ENCODE measurements at places on chromosomes 1 and 21.

GRCh38 chr1:52520148-52520547 lies 32.7 kb downstream of the TUT4 start:
- DNase-seq = no peak

DNA sequence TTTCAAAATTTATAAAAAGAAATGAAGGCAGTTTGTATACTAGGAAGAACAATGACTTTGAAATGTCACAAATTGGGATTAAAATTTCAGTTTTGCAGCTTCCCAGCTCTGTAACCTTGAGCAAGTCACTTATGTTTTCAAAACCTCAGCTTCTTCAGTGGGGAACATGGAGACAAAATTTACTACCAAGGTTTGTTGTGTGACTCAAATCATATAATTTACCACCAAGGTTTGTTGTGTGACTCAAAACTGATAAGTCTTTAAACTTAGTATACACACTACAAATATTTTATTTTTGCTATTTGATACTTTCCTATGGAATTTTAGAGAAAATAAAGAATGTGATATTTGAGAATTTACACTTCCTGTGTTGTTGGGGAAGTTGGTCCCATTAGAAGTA lies 219.9 kb downstream of the KCTD3 start:
- DNase-seq = no peak

GRCh38 chr1:91754816-91755580 lies 131.0 kb downstream of the TGFBR3 start:
- no peak for DNase-seq

DNA sequence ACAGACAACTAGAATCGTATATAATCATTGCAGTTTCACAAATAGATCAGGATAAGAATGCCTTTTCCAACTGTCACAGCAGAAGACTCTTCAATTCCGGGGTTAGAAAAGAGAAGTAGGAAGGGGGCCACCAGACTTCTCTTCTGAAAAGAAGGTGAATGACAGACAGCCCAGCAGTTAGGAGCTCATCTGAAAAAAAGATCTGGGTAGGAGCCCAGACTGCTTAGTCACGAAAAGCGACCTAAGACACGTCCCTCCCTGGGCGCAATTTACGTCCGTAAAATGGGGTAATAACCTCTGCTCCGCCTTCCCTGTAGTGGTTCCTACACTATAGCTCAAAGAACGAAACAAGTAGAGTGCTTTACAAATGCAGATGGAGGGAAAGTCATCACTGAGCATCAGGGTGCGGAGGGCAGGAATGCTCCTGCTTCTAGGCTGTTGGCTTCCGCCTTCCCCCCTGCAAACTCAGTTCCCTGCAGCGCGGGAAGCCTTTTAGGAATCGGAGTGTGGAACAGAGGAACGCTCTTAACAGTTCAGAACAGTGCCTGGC lies 582 bp downstream of the ORC1 start:
- peak; percentile 41 for DNase-seq

DNA sequence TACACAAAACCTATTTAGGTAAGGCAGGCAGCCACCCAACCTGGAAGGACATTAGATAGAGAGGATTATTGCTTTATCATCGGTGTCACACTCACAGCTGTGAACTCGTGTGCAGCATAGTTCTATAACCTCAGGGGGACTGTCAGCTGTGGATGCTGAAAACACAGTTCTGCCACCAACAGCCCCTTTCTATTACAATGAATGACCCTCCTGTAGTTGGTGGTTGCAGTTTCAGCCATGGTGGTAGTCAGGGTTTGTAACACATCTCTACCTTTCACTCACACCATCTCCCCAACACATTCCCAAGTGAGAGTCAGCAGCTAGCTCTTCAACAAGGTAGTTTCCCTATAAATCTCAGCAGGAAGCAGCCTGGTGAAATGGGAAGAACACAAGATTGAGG lies 136.8 kb downstream of the ZC3H11B start:
- no peak for DNase-seq

- DNase-seq = no peak
These were observed 83.5 kb downstream of the NDUFS5 start for GRCh38 chr1:39109644-39110043.

- no peak for DNase-seq
These were observed 14.7 kb upstream of the MYSM1 start for GRCh38 chr1:58714544-58714943.

DNA sequence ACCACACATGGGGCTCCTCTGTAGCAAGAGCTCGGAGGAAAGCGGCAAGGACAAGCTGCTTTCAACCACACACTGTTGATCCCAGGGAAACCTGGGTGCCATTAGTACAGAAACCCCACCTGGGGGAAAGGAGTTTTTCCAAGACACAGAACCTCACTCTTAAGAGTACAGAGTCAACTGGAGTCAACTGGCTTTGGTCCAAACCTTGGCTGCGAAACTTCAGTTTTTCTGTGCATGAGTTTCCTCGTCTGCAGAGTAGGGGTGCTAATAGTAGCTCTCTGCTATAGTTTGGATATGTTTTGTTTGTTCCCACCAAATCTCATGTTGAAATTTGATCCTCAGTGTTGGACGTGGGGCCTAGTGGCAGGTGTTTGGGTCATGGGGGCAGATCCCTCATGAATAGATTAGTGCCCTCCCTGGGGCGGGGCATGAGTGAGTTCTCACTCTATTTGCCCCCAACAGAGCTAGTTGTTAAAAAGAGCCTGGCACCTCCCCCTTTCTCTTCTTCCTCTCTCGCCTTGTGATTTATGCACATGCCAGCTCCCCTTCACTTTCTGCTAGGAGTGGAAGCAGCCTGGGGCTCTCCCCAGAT lies 161.1 kb downstream of the PIGK start:
- DNase-seq = no peak

DNA sequence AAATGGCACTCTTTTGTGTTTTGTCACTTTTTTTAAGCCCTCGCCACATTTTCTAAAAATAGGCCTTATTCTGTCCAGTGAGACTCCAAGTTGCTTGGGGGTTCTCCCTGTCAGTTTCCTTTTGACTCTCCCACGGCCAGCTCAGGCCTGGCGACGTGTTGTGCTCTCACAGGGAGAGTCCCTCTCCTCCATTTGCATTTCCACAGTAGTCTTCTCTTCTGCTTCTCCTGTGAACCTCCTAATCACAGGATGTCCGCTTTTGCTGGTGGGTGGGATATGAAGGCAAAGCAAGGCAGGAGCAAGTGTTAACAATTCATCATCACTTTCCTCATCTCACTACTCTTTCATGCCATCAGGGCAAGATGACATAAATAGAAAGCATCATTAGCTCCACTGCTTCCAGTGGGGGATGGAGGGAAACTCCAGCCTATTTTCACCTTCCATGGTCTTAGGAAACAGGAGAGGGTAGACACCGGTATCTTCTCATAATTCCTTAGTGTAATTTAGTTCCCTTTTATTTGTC lies 99.8 kb downstream of the INTS7 start:
- DNase-seq = no peak

DNA sequence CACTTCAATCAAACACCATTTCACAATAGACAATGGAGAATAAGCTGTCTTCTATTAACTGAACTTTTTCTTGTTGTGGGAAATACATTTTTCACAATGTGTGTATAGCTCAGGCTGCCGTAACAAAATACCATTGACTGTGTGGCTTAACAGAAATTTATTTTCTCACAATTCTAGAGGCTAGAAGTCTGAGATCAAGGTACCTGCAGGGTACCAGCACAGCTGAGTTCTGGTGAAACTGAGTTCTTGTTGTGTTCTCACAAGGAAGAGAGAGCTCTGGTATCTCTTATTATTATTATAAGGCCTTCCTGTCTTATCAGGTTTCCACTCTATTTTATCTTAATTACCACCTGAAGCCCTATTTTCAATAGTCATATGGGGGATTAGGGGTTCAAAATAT lies 15.4 kb downstream of the ST7L start:
- DNase-seq = no peak

GRCh38 chr1:166391279-166392066 lies 224.7 kb upstream of the FAM78B start:
- no peak for DNase-seq

- DNase-seq = no peak
These were observed 271.1 kb upstream of the C1orf105 start for GRCh38 chr1:172149346-172149745.

DNA sequence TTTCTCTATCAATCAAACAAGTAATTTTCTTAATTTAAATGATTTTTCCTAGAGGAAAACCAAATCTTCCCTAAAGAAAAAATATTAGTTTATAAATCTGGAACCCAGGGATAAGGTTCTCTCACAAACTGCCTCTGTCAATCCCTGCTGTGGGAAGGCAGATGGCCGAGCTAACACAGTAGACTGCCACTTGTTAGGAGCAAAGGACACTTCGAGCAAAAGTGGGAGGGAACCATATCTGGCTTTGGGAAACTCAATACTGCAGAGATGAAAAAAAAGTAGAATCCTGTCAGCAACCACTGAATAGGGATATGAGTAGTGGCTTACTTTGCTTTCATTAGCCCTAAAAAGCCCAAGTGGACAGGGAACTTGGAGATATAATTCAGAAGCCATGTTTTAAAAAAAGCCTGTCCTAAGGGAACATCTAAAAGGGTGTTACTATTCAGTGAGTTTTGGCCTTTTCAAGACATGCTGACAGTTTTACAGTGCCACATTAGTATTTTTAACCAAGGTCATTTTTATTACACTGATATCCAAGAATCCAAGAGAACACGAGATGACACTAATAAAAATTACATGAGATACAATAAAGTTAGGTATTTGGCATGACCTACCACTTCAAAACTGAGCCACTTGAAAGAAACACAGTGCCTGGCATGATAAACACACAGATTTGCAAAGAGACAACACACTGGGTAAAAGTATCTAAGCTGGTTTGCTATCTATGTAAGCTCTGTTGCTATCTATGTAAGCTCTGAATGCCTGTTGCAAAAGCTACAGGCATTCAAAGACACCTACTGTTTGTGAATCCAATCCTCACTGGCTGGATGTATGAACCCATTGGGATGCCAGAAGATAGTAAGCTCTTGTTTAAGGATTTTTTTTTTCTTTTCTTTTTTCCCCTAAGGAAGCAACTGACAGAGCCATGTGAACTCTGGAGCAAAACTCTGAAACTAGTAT lies 21.4 kb downstream of the TEX38 start:
- DNase-seq = no peak

GRCh38 chr1:10716840-10717239 lies 79.6 kb downstream of the CASZ1 start:
- DNase-seq = no peak

- DNase-seq = no peak
These were observed 10.3 kb downstream of the INSRR start for GRCh38 chr1:156848461-156849150.

- DNase-seq = no peak
These were observed 101.7 kb upstream of the BEND5 start for GRCh38 chr1:48878191-48878940.

DNA sequence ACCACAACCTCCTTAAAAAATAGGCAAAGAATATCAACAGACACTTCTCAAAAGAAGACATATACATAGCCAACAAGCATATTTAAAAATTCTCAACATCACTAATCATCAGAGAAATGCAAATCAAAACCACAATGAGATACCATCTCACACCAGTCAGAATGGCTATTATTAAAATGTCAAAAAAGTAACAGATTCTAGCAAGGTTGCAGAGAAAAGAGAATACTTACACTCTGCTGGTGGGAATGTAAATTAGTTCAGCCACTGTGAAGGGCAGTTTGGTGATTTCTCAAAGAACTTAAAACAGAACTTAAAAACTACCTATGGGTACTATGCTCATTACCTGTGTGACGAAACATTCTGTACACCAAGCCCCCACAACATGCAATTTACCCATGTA lies 20.7 kb downstream of the CD1B start:
- no peak for DNase-seq

DNA sequence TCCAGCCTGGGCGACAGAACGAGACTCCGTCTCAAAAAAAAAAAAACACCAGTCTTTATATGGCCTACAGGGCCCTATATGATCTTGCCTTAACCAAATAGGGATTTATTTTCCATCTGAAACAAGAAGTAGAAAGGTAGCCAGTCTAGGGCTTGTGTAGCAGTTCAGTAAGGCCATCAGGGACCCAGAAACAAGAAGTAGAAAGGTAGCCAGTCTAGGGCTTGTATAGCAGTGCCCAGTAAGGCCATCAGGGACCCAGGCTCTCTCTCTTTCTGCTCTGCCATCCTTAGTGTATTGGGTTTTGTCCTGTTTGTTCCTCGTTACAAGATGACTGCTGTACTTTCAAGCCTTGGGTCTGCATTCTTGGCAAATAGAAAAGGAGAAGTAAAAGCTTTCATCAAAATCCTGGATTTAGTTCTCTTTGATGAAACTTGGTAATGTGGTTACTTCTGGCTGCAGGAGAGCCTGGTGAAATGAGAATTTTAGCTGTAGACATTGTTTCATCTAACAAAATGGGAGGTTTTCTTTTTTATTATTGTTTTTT lies 46.1 kb downstream of the PKN2 start:
- no peak for DNase-seq

DNA sequence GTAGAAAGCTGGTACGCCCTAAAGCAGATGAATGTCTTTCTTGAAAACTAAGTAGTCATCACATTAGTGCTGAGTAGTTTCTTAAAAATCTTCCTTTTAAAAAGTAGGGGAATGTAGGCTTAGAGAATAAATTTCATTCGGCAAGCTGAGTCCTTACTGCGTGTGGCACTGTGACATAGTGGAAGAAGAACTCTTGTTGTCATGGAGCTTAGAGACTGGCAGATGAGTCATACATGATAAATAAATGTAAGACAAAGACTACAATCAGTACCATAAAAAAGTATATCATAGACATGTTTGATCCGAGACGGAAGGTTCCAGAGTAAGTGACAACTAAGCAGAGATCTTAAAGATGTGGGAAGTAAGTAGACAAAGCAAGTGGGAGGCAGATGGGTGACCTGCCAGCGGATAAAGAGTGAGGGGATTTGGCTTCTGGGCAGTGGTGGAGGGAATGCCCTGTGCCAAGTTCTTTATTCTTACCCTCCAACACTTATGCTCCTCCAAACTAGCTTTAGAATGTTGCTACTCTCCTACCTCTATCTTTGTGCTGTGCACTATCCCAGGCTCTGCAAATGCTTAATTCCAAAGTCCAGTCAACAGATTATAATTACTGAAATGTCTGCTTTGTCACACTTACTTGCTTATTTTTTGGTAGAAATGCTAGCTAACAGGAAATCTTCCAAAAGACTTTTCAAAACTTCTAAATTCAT lies 608.5 kb upstream of the USP24 start:
- DNase-seq = no peak

GRCh38 chr1:227437495-227438008 lies 119.3 kb upstream of the CDC42BPA start:
- peak; percentile 22 for DNase-seq

DNA sequence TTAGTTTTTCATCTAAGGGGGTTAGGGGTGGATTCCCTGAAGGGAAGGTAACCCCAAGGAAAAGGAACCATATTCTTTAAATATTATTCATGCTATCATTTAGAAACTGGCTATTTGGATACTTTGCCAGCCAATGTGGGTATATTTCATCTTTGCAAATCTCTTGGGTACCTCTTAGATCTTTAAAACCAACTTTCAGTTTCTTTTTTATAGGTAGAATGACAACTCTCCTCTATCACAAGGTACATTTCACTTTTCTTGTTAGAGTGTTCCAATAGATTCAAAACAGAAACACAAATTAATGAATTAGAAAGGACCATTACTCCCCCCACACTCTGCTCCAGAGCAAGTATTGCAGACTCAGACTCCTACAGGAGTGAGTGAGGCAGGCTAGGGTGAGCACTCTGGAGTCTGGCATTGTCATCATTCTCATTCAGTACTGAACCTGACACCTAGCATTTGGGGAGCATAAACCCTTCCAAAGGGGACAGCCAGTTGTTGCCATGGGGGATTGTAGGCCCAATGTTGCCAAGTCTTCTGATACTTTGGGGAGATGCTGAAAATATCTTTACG lies 43.0 kb downstream of the MACO1 start:
- no peak for DNase-seq

GRCh38 chr1:207072233-207072632 lies 16.4 kb upstream of the C4BPB start:
- no peak for DNase-seq

All from COR-L47 (cell line).